ENCODE measurements at places on chromosomes 1 and 21.

- no peak for DNase-seq
Measured at GRCh38 chr1:156226116-156226538, 13.3 kb downstream of the PMF1 start.

DNA sequence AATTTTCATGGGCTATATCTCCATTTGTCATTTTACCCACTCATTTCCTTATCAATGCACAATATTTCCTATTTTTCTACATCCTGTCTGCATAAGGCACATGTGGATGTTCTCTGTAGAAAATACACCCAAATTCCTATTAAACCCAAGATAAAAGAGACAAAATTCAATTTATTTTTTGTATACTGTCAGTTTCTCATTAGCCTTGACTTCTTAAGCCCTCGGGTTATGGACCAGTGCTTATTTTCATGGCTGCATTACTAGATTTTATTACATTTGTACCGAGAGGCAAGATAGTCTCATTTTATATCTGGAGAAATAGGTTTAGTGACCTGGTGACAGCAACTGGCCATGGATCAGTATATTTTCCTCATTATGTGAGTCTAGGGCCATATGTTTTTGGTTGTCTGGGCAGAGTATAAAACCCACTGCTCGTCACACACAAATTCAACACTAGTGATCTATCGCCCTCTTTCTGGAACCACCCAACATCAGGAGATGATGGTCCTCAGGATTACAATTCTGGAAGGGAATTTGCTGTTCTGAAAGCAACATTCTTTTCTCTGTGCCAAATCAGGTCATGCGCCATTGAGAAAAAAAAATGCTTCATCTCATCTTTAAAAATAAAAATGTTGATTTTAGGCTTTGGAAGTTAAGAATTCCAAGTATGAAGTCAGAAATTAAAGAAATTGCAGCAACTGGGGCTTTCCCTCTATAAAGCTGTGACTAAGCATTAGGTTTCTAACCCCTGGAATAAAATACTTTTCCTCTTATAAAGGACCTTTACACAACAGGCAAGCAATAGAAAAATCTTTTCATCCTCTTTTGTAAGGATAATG, 81.4 kb downstream of the ASTN1 start:
- no peak for DNase-seq

DNA sequence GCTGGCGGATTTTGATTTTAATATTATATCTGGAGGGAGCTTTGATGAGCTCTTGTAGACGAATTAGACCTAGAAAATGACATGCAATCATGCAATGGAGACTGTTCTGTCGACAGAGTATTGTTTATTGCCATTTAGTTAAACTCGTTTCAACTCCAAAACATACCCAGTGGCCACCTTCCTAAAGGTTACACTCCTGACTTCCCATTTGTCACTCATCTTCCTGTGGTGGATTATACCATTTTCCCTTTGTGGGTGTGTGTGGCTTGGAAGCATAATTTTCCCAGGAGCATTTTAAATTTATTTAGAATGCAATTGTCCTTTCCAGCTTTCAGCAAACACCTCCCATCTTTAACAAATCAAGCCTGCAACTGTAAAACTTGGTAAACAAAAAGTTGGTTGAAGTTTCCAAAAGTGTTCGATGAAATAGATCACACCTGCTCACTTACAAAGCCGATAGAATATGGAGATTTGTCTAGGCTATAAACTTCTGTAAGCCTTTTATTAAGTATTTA, 266.6 kb downstream of the GRIK1 start:
- no peak for DNase-seq

DNA sequence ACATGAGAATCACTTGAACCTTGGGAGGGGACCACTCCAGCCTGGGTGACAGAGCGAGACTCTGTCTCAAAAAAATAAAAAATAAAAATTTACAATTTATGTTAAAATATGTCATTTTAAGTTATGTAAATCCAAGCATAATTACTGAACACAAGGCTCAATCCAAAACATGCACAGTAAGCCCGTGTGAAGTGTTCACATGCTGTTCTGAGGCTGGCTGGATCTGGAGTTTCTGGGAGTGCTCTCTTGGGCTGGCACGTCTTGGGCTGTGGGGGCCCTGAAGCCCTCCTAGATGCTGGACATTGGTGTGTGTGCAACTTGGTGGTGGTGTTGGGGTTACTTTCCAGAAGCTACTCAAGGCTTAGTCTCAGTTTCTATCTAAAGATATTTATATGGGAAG, 25.2 kb downstream of the ADARB1 start:
- DNase-seq, result no peak

DNA sequence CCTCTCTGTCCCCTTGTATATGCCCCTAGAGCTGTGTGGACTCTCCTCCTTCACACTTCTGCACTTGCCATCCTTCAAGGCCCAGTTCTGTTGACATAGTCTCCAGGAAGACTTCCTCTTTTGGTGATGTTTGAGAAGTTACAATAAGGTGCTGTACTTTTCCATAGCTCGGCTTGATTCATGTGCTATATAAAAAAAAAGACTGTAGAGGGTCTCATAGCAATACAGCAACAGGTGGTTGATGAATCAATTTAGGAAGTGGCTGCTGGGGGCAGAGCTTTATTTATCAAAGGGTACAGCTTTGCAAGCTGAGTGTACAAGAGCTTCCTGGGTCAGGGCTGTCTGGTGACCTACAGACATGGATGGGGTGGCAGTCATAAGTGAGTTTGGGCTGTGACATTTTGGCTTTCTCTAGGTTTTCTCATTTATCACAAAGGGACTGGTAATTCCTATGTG, 102.7 kb downstream of the RUNX1 start:
- no peak for DNase-seq

GRCh38 chr1:98677288-98677687, 15.8 kb downstream of the SNX7 start:
- no peak for DNase-seq

- no peak for DNase-seq
Measured at GRCh38 chr1:180945551-180945950, 32.9 kb downstream of the KIAA1614 start.

All from effector memory CD4-positive, alpha-beta T cell (primary cell).